ENCODE measurements at places on chromosomes 12 and 14.

DNA sequence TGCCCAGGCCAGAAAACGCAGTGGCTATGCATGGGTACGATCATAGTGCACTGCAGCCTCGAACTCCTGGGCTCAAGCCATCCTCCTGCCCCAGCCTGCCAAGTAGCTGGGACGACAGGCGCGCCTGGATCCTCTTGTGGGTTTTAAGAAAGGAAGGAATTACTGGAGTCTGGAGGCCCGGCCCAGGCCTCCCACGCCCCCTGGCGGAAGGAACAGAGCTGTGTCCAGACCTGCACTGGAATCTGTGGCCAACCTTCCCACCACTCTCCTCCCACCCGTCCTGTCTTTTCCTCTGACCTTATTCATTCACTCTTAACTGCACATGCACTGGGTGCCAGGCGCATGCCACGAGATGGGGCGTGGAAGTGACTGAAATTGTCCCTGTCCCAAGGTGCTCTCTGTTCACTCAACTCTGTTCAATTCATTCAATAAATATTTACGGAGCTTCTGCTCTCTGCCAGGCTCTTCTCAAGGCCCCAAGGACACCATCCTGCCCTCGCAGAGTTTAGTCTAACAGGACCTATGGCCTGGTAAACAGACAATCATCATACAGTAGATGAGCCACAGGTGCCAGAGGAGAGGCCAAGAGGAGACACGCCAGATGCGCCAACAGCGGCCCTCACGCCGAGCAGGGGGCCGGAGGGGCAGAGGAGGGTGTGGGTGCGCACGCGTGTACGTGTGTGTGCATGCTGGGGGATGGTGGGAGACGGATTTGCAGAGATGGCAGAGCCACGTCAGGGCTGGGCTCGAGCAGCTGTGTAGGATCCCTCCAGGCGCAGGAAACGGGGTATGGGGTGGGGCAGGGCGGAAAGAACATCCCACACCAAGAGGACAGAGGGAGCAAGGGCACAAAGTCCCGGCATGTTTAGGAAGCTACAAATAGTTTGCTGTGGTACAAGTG is 13.7 kb upstream of the TMEM106C start:
- no peak for DNase-seq

DNA sequence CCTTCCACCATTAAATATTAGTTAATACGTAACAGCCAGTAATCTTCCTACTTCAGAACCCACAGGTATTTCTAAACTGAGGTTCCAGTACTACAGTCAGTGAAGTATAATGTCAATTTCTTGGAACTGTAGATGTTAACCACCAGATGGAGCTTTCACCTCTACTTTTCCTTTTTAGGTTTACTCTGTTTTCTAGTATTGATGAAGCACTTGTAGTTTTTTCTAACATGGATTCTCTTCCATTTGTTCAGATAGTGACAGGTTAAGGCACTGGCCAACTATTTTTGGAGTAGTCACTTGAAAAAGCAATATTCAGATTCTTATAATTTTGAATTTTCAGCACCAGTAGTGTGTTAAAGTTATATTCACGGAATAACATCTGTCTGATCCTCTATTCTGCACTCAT is 4.6 kb upstream of the SEC23A start:
- no peak for DNase-seq

DNA sequence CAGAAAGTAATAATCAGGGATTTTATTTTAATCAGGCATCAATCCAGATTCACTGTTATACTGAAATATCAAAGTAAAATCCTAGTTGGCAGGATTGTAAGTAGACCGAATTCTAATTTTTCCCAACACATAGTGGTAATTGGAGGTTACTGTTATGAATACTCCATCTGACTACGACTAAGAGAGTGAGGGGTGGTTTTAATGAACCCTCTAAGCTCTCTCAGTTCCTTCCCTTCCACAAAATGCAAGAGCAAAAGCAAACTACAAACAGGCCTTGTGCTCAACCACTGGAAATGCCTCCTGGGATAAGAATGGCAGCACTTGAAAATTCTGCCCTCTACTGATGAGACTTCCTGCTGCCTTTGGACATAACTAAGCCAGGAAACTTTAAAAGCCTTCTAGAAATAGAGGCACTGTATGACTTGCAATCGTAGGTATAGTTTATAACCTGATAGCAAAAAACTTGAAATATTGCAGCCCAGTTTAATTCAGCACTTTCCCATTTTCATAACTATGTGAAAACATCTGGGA is 184.8 kb downstream of the SLC16A7 start:
- DNase-seq: no peak

- no peak for DNase-seq
Observed at GRCh38 chr12:128970110-128970509, 116.8 kb downstream of the GLT1D1 start.

DNA sequence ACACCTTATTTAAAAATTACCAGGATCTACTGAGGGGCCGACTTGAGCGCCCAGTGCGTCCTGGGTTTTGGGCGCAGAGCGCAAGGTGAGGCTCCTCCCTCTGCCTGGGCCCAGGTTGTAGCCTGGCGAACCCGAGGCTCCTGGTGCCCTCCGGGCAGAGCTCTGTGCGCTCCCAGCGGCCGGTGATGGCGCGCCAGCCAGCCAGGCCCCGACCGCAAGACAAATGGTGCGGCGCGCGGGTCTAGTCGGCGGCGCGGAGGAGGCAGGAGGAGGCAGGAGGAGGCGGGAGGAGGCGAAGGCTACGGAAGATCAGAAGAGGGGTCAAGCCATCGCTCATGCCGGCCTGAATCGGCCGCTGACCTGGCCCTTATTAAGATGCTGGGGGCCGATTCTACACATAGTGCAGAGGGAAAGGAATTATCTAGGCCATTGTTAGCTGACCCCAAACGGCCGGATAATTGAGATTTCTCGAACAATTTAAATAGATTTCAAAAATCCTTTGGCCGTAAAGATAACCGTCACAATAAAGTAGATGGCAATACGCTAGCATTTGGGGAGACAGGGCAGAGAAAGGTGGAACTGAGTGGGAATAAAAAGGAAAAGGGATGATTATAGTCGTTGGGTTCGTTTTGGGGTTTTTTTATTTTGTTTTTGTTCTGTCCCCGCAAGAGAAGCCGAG is 2.8 kb downstream of the TBX5 start:
- no peak for DNase-seq

GRCh38 chr12:24705216-24705615 is 243.7 kb downstream of the BCAT1 start:
- DNase-seq: no peak

DNA sequence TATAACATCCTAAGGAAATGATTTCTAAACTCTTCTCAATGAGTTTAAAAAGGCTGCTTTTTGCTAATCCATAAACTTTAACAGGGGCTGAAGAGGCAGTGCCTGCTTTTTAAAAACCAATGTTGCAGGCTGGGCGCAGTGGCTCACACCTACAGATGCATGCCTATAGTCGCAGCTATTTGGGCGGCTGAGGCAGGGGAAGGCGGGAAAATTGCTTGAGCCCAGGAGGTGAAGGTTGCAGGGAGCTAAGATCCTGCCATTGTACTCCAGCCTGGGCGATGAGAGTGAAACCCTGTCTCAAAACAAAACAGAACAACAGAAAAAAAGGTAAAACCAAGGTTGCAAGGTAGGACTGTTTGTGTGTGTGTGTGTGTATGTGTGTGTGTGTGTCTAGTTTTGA is 531.2 kb downstream of the DIO2 start:
- no peak for DNase-seq

- DNase-seq: no peak
Observed at GRCh38 chr14:22939684-22940083, 10.5 kb upstream of the PRMT5 start.

GRCh38 chr12:131946757-131947156 is 3.0 kb upstream of the EP400 start:
- no peak for DNase-seq

DNA sequence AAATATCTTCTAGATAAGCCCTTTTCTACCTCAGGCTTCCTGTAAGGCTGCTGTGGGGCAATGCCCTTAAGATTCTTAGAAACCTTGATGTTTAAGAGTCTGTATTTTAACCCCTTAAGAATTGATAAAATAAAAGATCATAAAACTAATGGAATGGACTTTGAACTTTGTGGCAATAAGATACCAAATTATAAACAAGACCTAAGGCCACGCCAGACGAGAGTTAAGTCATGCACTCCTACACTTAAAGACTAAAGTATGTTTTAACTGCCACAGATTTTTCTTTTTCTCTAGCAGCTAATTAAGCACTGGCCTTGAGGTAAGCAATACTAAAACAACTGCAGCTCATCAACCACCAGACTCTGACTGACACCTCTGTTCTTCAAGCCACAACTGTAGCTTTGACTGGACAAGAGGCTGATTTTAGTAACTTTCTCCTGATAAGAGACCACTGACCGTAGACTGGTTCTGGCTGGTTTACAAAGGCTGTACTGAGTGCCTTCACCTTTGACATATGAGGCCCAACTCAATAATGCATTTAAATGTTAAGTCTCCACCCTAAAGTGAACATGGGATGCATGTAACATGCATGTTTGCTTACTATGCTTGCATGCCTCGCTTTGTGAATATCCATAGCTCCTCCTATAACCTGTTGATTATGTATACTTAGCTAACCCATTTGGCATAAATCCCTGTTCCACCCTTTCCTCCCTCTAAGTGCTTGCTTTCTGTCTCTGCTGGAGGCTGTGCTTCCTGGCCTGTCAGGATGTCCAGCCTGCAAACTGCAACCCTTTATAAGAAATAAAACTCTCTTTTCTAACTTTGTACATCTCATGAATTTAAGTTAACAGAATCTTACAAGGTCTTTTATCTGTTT is 71.9 kb downstream of the KLHL28 start:
- no peak for DNase-seq

DNA sequence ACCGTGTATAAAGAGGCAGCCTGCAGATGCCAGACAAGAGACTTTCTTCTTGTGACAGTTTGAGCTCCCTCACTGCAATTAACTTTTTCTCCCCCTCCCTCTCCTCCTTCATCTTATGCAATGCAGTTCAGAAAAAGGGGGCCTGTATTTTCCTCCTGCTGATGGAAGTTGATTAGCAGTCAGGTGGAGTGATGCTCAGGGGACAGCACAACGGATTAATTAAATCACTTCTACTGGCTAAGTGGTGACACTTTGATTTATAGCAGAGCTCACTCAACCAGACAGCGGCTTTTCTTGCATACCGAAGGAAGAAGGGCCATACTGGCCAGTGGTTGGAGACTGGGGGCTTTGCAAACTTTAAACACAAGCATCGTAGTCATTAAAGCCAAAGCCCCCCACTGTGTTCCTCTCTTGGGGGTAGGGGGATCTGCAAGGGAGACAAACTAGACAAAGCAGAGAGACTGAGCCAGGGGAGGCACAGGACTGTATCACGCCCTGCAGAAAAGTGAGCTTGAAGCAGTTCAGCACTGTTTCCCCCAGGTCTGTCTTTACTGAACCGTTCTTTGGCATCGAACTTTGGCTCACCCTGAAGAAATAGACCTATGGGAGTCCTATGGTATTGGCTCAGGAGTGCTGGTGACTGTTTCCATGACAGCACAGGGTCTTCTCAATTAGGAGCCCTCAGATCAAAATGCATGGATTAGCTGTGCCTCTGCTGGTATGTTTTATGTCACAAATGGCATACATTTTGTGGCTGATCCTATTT is 47.7 kb downstream of the SPRING1 start:
- DNase-seq: no peak

DNA sequence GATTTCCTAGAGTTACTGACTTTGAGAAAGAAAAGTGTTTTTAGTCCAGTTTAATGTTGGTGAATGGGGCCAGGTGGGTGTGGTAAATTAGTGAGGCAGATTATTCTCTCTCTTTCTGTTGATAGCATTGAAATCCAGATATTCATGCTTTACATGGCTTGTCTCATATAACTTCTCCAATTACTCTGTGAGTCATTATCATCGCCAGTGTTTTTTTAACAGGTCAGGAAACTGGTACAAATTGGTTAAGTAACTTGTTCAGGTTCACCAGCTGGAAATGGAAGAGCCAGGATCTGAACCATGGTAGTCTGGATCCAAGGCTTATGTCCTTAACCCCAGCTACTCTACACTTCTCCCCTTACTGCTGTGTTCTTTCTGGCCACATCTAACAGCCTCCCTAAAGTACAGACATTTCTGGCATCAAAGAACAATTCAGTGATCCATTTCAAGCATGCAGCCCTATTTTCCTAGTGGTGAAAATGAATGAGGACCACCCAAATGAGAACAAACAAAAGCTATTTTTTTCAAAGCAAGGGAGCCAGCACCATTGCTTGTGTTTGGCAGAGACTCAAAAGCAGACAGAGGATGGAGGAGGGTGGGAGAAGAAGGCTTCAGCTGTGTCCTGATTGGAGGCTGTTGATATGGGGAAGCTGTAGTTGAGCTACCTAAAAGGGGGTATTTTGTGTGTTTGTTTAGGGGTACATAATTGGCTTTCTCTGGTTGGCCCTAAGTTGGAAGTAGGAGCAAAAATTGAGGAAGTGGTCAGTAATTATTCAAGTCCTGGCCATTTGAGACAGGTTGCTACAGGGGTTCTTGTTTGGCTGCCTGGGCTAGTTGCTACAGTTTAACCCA is 1.7 kb downstream of the IRAK3 start:
- DNase-seq: no peak

DNA sequence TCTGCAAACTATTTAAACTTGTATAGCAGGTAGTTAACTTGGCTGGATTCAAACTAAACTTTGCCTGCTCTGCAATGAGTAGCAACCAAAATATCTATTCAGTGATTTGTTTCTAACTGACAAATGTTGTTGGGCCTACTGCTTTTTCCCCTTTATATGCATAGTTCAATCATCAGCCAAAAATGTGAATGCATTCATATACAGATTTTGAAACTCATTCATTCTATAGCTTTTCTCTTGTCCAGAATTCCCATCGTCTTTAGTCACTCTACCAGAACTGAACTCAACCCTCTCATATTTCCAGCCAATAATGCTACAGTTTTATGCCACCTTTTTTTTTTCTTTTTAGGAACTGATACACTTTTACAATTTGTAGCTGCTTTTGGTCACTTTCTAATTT is 599.8 kb downstream of the RPL10L start:
- DNase-seq: no peak

DNA sequence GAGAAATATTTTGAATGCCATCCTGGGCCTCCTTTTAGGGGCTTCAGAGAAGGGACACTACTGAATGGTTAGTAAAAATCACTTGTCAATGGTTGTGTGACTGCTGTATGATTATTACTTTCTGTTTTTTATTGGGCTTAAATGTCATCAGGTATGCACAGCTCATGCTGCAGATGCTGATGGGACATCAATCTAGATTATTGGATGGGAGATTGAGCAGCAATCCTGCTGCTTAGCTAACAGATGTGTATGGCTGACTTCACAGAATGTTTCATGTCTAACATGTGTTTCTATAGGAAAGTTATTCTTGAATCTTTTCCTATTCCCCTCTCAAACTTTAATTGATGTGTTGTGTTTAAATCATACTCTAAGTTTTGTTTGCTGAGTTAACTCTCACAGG is 166.8 kb downstream of the RMST start:
- no peak for DNase-seq
